ENCODE measurements at places on chromosomes 4 and X. TPM values are rescaled to one million over a fixed set of nuclear protein-coding genes. Genes with fewer than 3 reads are reported as not detected.

GRCh38 chrX:126339928-126340327 is 173.8 kb upstream of the DCAF12L2 start:
- no peaks in the 10 kb centered on the region for H3K4me1 ChIP-seq
- H3K27ac ChIP-seq: no peak overlapping the region
- no peak for DNase-seq
- H3K36me3 ChIP-seq: no peaks in the 10 kb centered on the region
- no peaks in the 10 kb centered on the region for H3K27me3 ChIP-seq

Gene NPY1R
- total RNA-seq: 24.0 TPM

DNA sequence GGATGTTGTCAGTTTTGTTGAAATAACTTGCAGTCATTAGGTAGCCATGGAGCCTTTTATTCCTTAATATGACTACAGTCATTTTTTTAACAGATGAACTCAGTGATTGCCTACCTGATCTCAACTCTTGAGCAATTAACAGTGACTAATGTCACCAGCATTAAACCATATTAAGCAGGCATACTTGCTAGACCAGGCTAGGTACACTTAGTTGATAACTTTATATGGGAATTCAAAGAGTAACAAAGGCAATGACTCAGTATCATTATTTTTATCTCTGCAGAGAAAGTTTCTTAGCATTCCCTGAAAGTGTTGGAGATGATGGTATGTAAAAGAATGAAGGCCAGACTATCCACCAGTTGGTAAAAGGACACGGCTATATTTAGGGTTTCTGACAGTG is at the start of gene C4orf54:
C4orf54 (minus strand) TSS at position 31 of the 400 bp plus-strand sequence. CDS start 3,180 bp downstream, outside the sequence.
- H3K36me3 ChIP-seq: no peaks in the 10 kb centered on the region
- DNase-seq: no peak
- no peak within 1 kb of the TSS for H3K27ac ChIP-seq
- no peaks in the 10 kb centered on the region for H3K4me1 ChIP-seq

- H3K4me3 ChIP-seq: no peak overlapping the region
- no peak overlapping the region for H3K27ac ChIP-seq
- peaks cover 2% of the 10 kb centered on the region for H3K36me3 ChIP-seq
- peaks cover 5% of the 10 kb centered on the region for H3K4me1 ChIP-seq
- no peaks in the 10 kb centered on the region for H3K27me3 ChIP-seq
Measured at GRCh38 chr4:98539299-98539698, 119.1 kb downstream of the TSPAN5 start.

- H3K27me3 ChIP-seq: no peaks in the 10 kb centered on the region
- peaks cover 3% of the 10 kb centered on the region for H3K4me1 ChIP-seq
- DNase-seq: no peak
- no peaks in the 10 kb centered on the region for H3K36me3 ChIP-seq
- no peak overlapping the region for H3K27ac ChIP-seq
Measured at GRCh38 chrX:112818114-112819007, 22.3 kb downstream of the AMOT start.

Gene SPANXA1
- not detected for total RNA-seq

GRCh38 chrX:17679261-17679660 is 58.0 kb upstream of the SCML1 start:
- H3K27ac ChIP-seq: no peak overlapping the region
- no peaks in the 10 kb centered on the region for H3K36me3 ChIP-seq
- H3K27me3 ChIP-seq: no peaks in the 10 kb centered on the region
- H3K4me1 ChIP-seq: no peaks in the 10 kb centered on the region

DNA sequence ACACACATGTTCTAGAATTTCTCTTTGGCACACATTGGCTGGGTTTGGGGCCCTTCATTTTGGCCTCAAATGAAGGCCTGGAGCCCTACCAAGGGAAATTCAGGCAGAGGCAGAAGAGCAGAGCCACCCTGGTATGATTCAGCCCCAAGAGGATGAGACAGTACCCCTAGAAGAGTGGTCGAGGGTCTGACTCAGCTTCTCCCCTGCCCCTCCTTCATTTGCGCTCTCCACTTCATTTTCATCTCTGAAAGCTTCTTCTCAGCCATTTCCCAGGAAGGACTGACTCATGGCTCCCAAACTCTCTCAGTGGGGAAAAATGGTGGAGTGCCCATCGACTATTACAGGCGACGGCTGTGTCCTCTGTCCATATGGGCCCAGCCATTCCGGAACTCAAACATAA is 43.5 kb downstream of the MAMLD1 start:
- no peak overlapping the region for H3K4me3 ChIP-seq
- no peaks in the 10 kb centered on the region for H3K36me3 ChIP-seq
- no peaks in the 10 kb centered on the region for H3K4me1 ChIP-seq
- H3K27ac ChIP-seq: no peak overlapping the region
- no peak for DNase-seq

- DNase-seq: no peak
- no peak overlapping the region for H3K4me3 ChIP-seq
- H3K36me3 ChIP-seq: 0 out of 2 replicates have a peak, but pooled peaks cover 2% of the 10 kb centered on the region
- no peak overlapping the region for H3K27ac ChIP-seq
- H3K27me3 ChIP-seq: no peaks in the 10 kb centered on the region
Measured at GRCh38 chrX:79231662-79232061, 87.2 kb downstream of the GPR174 start.

Gene KDM5C
- 98.7 TPM for total RNA-seq

- no peaks in the 10 kb centered on the region for H3K36me3 ChIP-seq
- no peak for DNase-seq
- no peak overlapping the region for H3K4me3 ChIP-seq
- no peaks in the 10 kb centered on the region for H3K27me3 ChIP-seq
Measured at GRCh38 chr4:93317561-93317960, 511.0 kb upstream of the ATOH1 start.

Gene FANCB
- 11.3 TPM for total RNA-seq

Gene WWC2
- total RNA-seq: 99.3 TPM

Gene MAOA
- total RNA-seq: 0.44 TPM

DNA sequence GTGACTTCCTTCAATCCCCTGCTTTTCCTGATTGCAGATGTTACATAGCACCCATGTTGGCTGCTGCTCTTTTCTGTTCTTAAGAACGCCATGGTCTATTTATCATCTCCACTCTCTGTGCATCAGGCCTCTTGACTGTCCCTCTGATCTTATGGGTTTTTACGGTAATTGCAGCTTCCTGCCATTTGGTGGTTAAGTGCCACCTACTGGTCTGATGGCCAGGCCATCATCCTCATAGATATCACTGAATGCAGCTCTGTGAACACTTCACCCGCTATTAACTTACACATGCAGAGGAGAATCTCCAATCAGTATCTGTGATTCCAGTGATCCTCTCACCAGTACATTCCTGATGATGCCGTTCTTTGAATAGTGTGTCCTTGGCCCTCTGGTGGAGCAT is 382.4 kb downstream of the TRAM1L1 start:
- H3K27ac ChIP-seq: no peak overlapping the region
- peak; percentile 37 for DNase-seq
- H3K4me1 ChIP-seq: no peaks in the 10 kb centered on the region
- no peaks in the 10 kb centered on the region for H3K27me3 ChIP-seq
- H3K4me3 ChIP-seq: no peak overlapping the region

- no peaks in the 10 kb centered on the region for H3K4me1 ChIP-seq
- no peak for DNase-seq
- H3K27me3 ChIP-seq: no peaks in the 10 kb centered on the region
- H3K4me3 ChIP-seq: no peak overlapping the region
Measured at GRCh38 chr4:186845137-186845842, 121.6 kb upstream of the FAT1 start.

DNA sequence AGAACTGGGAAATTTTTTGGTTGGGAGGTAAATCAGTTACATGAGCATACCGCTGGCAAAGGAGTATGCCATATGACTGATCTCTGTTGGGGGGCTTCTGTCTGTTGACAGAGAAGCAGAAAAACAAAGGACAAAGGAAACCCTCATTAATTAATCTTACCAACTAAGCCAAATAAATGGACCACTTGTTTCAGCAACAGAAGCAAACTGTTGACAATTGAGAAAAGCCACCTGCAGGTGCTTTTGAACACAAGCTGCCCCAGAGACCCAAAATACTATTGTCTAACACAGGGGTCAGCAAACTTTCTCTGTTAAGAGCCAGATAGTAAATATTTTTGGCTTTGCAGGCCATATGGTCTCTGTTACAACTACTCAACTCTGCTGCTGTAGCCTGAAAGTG is 7.0 kb upstream of the FRYL start:
- no peaks in the 10 kb centered on the region for H3K36me3 ChIP-seq
- H3K4me1 ChIP-seq: no peaks in the 10 kb centered on the region
- no peaks in the 10 kb centered on the region for H3K27me3 ChIP-seq
- H3K27ac ChIP-seq: no peak overlapping the region

DNA sequence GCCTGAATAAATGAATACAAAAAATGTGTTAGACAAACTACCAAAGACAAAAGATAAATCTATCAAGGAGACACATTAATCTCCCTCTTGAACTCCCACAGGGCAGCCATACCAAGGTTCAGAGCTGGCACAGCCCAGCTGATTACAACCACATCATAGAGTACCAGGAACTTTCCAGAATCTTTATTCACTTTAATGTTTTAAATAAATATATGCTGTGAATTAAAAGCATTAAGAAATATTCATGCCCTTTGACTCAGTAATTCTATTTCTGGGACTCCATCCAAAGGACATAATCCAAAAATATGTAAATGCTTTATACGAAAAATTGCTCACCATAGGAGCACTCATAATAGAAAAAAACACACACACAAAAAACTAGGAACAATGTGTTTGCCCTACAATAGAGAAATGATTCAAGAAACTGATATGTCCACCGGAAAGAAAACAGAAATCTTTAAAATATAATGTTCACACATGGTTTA is 126.0 kb downstream of the LDB2 start:
- H3K4me3 ChIP-seq: no peak overlapping the region
- H3K4me1 ChIP-seq: peaks cover 11% of the 10 kb centered on the region
- H3K27ac ChIP-seq: no peak overlapping the region
- H3K36me3 ChIP-seq: peaks cover 4% of the 10 kb centered on the region
- no peaks in the 10 kb centered on the region for H3K27me3 ChIP-seq

- no peaks in the 10 kb centered on the region for H3K36me3 ChIP-seq
- no peak overlapping the region for H3K27ac ChIP-seq
- no peak for DNase-seq
- no peak overlapping the region for H3K4me3 ChIP-seq
- H3K27me3 ChIP-seq: no peaks in the 10 kb centered on the region
Measured at GRCh38 chrX:20300822-20301221, 34.1 kb upstream of the RPS6KA3 start.

Gene USP26
- not detected for total RNA-seq

DNA sequence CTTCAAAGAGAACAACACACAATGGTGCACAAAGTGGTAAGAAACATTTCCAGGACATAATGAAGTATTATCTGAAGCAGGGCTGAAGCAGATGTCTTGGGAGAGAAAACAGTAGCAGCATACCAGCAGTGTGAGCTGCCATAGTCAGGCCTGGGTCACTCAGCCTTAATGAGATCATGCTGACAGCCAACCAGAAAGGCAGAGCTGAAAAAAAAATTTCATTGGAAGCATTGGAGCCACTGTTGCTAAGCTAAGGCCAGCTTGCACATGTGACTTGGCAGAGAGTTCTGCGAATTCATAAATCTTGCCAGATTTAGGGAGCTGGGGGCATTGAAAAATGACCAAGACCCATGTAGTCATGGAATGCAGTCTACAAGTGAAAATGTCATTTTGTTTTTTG is 444.0 kb upstream of the PITX2 start:
- no peak overlapping the region for H3K4me3 ChIP-seq
- peaks cover 2% of the 10 kb centered on the region for H3K4me1 ChIP-seq
- no peak for DNase-seq

- no peaks in the 10 kb centered on the region for H3K36me3 ChIP-seq
Measured at GRCh38 chrX:4844376-4844775, 1130.9 kb upstream of the PRKX start.

- no peak for DNase-seq
- no peaks in the 10 kb centered on the region for H3K4me1 ChIP-seq
- H3K27ac ChIP-seq: no peak overlapping the region
Measured at GRCh38 chrX:69066966-69067525, 98.2 kb downstream of the PJA1 start.

- peaks cover 15% of the 10 kb centered on the region for H3K36me3 ChIP-seq
- H3K27ac ChIP-seq: no peak overlapping the region
- no peak for DNase-seq
- peaks cover 28% of the 10 kb centered on the region for H3K4me1 ChIP-seq
Measured at GRCh38 chrX:9794495-9794894, 8.3 kb downstream of the SHROOM2 start.

GRCh38 chr4:29121586-29121985 is 1598.6 kb upstream of the PCDH7 start:
- H3K27me3 ChIP-seq: no peaks in the 10 kb centered on the region
- no peak for DNase-seq
- H3K27ac ChIP-seq: no peak overlapping the region
- no peaks in the 10 kb centered on the region for H3K4me1 ChIP-seq
- no peak overlapping the region for H3K4me3 ChIP-seq

Gene ZNF595
- total RNA-seq: 12.5 TPM

- H3K27me3 ChIP-seq: no peaks in the 10 kb centered on the region
- H3K4me1 ChIP-seq: peaks cover 3% of the 10 kb centered on the region
- no peak overlapping the region for H3K4me3 ChIP-seq
Measured at GRCh38 chrX:118990512-118991227, 16.3 kb downstream of the LONRF3 start.

- no peaks in the 10 kb centered on the region for H3K27me3 ChIP-seq
- peaks cover 5% of the 10 kb centered on the region for H3K36me3 ChIP-seq
- no peak for DNase-seq
Measured at GRCh38 chr4:76960014-76960413, 10.5 kb downstream of the SEPTIN11 start.

DNA sequence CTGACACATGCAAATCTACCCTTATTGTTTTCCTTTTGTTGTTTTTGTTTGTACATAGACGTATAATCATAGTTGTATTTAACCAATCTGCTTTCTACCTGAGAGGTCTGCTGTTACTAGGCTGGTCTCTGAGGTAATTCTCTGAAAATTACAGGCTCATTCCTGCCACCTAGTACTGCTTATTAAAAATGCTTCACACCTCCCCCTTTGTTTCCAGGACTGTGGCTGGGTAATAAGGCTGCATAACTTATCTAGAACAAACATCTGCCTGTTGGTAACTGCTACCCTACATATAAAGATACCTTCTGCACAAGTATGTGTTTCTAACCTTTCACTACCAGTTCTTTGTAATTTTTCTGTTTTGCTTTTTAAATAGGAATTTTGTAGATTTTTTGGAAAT is 34.2 kb downstream of the COX7B2 start:
- DNase-seq: no peak
- no peak overlapping the region for H3K4me3 ChIP-seq
- H3K27me3 ChIP-seq: no peaks in the 10 kb centered on the region
- H3K27ac ChIP-seq: no peak overlapping the region
- no peaks in the 10 kb centered on the region for H3K36me3 ChIP-seq
- H3K4me1 ChIP-seq: no peaks in the 10 kb centered on the region

GRCh38 chr4:18130256-18130655 is 108.7 kb upstream of the LCORL start:
- no peaks in the 10 kb centered on the region for H3K36me3 ChIP-seq
- no peak overlapping the region for H3K27ac ChIP-seq
- no peaks in the 10 kb centered on the region for H3K27me3 ChIP-seq
- no peak for DNase-seq
- no peaks in the 10 kb centered on the region for H3K4me1 ChIP-seq
- H3K4me3 ChIP-seq: no peak overlapping the region

DNA sequence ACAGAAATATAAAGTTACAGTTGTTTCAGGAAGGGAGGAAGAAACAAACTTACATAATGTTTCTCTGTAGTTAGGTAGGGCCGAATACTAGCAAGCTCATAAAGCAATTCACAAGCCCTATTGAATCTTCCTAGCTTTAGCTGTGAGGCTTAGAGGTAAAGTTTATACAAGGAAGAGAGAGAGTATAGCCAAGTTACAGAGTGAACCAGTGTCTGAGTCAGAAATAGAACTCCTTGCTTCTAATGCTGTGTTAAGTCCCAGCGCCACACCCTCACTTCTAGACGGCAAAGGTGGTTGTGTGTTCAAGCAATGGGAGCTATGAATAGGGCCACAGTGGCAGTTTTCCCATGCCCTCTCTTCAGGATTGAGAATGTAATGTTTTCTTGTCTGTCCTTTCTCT is 6.1 kb downstream of the LPAR4 start:
- no peaks in the 10 kb centered on the region for H3K27me3 ChIP-seq
- DNase-seq: no peak
- H3K27ac ChIP-seq: no peak overlapping the region
- H3K36me3 ChIP-seq: peaks cover 11% of the 10 kb centered on the region
